Activated CD4-positive, alpha-beta T cell treated with anti-CD3 and anti-CD28 coated beads, Interleukin-2, amount 10 ng/mL, durations not matched to agents 7 days and 5 days (primary cell): ENCODE measurements at places on chromosomes 2 and 18.

DNA sequence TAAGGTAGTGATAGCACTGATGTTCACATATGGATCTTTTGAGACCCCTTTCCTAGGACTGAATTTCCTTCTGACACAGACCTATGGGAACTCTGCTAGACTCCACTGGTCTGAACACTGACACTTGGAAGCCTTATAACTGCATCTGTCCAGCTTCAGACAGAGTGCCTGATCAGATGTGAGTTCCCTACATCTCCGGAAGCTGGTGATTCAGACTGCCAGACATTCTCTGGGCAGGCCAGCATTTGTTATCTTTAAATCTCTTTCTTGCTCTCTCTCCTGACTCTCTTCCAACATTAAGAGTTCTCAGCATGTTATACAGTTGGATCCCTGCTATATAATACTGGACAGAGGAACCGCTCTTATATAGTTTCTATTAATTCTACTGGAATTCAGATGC is 408.5 kb downstream of the ZEB2 start:
- no peaks in the 10 kb centered on the region for H3K27me3 ChIP-seq
- DNase-seq, result no peak
- no peak overlapping the region for H3K4me3 ChIP-seq
- H3K27ac ChIP-seq, result no peak overlapping the region
- H3K36me3 ChIP-seq, result peaks cover 4% of the 10 kb centered on the region

DNA sequence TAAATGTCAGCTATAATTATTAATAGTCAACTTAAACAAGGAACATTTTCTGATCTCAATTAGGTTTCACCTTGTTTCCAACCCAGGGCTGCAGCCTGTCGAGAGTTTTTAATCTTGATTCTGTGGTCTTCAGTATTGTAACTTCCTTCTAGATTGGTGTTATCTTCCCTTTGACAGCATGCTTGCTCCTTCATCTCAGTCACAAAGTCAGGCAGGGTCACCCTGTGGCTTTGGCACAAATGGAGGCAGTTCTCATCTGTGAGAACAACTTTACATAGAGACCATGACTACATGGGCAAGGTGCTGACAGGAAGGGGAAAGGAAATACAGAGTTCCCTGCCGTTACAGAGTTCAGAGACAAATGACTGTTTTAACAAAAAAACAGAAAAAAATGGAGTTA is 50.5 kb downstream of the HNRNPLL start:
- DNase-seq, result no peak
- no peak overlapping the region for H3K4me3 ChIP-seq
- H3K4me1 ChIP-seq, result peaks cover 3% of the 10 kb centered on the region
- H3K36me3 ChIP-seq, result peaks cover 4% of the 10 kb centered on the region
- H3K27me3 ChIP-seq, result no peaks in the 10 kb centered on the region
- no peak overlapping the region for H3K27ac ChIP-seq

GRCh38 chr2:41999592-42000281 is 48.1 kb upstream of the PKDCC start:
- H3K27me3 ChIP-seq, result peaks cover 7% of the 10 kb centered on the region
- H3K27ac ChIP-seq, result no peak overlapping the region
- no peaks in the 10 kb centered on the region for H3K4me1 ChIP-seq

DNA sequence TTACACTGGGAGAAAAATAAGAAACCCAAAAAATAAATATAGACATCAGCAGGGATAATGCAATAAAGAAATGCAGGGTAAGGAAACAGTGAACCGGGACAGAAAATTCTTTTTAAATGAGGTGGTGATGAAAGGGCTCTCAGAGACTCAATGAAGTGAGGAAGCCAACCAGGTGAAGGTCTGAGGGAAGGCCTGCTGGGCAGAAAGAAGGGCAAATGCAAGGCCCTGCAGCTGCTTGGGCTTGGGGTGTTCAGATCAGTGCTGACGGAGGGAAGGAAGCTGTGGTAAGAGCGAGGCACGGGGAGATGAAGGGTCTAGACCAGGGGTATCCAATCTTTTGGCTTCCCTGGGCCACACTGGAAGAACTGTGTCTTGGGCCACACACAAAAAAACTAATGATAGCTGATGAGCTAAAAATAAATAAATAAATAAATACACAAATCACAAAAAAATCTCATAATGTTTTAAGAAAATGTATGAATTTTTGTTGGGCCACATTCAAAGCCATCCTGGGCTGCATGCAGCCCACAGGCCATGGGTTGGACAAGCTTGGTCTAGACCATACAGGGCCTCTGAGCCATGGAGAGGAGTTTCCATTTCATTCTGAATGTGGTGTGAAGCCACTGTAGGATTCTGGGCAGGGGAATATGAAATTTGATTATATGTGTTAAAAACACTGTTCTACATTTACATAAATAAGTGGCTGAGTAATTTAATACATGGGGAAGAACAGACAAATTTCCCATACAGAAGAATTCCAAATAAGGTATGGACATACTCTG is 96.3 kb upstream of the DNMT3A start:
- peaks cover 12% of the 10 kb centered on the region for H3K4me1 ChIP-seq
- H3K27me3 ChIP-seq, result no peaks in the 10 kb centered on the region
- H3K4me3 ChIP-seq, result no peak overlapping the region

- H3K27me3 ChIP-seq, result no peaks in the 10 kb centered on the region
- no peaks in the 10 kb centered on the region for H3K36me3 ChIP-seq
- H3K4me3 ChIP-seq, result no peak overlapping the region
- no peak for DNase-seq
Observed at GRCh38 chr2:16101196-16101595, 160.8 kb downstream of the MYCN start.
